ENCODE measurements at places on chromosomes 7 and 10.

GRCh38 chr10:17880601-17881000, 71.1 kb upstream of the SLC39A12 start:
- no peak for DNase-seq

- DNase-seq = no peak
Observed at GRCh38 chr7:104059103-104059502, 69.6 kb upstream of the RELN start.

GRCh38 chr10:58453105-58453504, 59.6 kb upstream of the BICC1 start:
- DNase-seq = no peak

- no peak for DNase-seq
Observed at GRCh38 chr10:73887294-73888039, 13.1 kb upstream of the CAMK2G start.

DNA sequence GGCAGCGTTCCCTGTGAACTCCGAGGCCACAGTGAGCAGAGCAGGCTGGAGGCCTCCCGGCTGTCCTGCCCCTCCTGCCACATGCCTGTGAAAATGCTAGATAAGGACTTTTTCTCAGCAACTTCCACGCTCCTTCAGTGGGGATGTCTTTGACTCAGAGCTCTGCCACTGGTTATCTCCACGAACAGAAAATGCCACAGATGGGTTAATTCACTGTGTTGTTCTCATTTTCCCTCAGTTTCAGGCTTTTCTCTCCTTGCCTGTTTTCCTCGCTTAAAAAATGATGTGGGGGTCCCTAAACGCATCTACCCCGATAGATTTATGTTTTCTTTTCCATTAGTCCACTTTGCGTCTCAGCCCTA, 51.3 kb downstream of the IKZF1 start:
- no peak for DNase-seq

Measured in effector CD8-positive, alpha-beta T cell (primary cell).